ENCODE measurements at places on chromosomes 5 and 9.

GRCh38 chr9:101408374-101409078, 9.9 kb downstream of the ZNF189 start:
- DNase-seq = no peak

DNA sequence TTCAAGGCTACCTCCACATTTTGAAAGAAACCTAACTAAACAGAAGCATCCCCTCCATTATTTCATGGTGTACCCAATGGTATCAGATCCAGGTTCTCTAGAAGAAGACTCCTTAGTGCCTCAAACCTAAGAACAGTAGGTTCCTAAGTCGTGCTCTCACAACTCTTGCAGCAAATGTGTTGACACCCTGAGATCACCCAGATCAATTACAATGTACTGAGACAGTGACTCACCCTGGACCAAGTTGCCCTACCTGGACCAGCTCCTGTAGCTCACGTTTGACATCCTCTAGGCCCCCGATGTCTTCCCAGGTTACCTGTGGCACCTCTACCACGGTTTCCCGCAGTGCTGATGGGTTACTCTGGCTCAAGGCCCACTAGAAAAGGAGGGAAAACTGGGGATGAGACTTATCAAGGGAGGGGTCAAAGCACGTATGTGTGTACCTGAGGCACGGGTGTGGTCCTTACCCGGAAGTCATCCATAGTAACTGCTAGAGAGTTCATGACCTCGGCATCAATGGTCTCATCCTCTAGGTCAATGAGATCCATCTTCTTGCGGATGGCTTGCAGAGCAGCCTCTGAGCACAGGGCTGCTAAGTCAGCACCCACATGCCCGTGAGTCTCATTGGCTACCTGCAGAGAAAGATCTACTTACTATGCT, 11.7 kb downstream of the VCP start:
- DNase-seq = no peak

DNA sequence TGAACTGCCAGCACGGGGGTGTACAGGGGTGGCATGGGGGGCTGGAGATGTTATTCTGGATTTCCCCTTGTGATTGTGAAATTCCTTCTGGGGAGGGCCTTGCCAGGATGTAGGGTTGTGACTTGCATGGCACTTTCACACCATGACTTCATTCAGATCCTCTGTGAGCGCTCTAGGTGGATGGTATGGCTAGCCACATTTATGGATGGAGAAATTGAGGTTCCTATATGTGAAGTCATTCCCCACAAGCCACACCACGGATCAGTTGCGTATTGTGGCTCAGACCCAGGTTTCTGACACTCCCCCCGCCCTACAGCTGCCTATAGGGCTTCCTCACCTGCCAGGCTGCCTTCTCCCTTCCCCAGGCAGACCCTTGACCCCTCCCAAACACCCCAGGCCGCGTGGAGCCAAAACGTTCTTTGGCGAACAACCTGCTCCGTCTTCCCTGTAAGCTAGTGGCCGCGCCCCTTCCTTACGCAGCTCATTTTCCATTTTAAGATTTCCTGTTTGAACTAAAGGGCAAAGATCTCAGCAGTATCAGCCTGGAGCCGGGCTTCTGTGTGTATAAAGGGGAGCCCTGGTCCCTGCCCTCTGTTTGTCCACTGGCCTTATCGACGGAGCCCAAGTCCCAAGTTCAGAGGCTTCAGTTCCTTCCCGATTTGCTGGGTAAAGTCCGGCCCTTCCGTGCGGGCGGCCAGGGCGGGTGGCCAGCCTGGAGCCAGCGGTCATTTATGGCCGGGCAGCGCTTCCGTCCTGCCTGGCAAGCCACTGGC, 97.8 kb upstream of the KLF4 start:
- DNase-seq = no peak

GRCh38 chr5:2892466-2893000, 141.1 kb upstream of the IRX2 start:
- no peak for DNase-seq

DNA sequence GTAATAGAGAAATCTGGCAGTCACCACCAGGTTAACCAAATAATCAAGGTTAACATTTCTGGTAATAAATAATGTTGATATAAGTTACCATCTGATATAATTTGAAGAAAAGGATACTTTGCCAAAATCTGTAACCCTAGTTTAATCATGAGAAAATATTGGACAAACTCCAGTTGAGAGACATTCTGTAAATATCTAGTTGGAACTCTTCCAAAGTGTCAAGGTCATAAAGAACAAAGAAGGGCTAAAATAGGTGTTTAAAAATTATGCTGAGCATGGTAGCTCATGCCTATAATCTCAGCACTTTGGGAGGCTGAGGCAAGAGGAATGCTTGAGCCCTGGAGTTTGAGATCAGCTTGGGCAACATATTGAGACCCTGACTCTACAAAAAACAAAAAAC, 253.3 kb downstream of the MRPS30 start:
- no peak for DNase-seq

DNA sequence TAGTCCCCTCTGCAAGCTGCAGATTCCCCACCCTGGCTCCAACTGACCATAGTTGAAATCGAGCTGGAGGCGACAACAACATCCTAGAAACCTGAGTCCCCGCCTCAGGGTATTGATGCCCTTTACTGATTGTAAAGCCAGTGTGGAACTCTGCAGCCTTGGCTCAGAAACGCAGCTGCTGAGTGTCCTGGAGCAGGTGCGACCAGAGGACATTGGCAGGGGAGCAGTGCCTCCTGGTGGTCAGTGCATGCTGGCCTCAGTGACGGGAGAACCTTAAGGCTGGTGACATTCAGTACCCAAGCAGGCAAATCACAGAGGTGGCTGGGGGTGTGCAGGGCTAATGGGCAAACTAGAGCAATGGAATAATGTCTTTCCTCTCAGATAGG, 20.4 kb upstream of the ZNF354B start:
- peak; percentile 56 for DNase-seq

DNA sequence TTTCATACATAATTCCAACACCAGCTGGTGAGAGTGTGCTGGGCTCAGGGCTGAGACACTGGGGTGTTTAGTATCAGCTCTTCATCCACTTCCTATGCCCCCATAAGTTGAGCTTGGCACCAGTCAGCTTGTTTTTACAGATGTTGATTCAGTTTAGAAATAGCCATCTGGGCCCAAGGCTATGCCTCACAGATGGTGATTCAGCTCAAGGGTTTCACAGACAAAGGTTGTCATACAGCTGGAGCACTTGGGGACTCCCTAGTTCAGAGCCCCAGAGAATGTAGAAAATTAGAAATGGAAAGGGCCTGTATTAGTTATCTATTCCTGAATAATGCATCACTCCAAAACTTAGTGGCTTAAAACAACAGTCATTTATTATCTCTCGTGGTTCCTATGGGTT, 10.3 kb upstream of the CRHBP start:
- no peak for DNase-seq

DNA sequence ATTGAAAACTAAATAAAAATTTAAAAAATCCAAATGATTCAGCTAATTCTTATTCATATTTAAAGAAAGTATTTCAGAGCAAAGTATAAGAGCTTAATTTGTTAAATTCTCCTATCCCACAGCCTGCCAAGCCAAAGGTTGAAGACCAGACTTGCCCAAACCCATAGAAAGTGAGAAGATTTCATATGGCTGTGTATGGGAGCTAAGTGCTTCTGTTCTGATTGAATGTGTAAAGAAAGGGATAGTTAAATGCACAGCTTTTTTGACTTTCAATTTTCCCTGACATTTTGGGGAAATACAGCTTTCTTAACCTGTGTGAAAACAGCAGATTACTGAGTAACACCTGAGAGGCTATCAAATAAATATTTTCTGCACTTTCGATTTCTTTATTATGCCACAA, 125.0 kb upstream of the MTAP start:
- no peak for DNase-seq

DNA sequence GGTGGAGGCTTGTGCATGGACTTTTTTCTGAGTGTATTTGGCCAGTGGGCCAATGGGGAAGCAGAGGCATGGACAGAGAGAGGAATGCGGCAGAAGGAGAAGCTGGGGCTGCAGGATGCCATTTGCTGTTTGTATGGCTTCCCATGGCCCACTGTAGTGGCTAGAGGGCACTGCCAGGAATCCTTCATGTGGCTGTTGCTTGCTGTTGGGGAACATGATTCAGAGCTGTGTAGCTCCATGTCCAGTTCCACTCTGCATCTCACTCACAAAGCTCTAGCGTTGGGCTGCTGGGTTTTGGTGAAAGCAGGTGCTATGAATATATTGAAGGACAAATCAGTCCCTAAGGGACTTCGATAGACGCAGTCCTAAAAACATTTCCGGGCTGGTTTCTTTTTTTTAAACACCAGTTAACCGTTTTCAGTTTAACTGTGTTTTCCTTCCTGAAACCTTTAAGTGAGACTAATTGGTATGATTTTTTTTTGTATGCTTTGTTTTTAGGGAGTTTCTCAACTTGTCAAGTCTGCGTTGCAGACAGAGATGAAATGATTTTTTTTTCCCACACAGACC, 51.3 kb downstream of the SLC22A5 start:
- no peak for DNase-seq

GRCh38 chr9:109488351-109488750, 9.8 kb downstream of the PTPN3 start:
- DNase-seq = no peak

GRCh38 chr5:109619606-109620005, 70.1 kb upstream of the MAN2A1 start:
- DNase-seq = no peak

GRCh38 chr9:29144476-29144875, 1571.2 kb upstream of the C9orf72 start:
- no peak for DNase-seq

GRCh38 chr9:99130069-99130468, 25.2 kb downstream of the TGFBR1 start:
- no peak for DNase-seq

- peak; percentile 79 for DNase-seq
Observed at GRCh38 chr9:73683862-73684591, 532.4 kb downstream of the ANXA1 start.

DNA sequence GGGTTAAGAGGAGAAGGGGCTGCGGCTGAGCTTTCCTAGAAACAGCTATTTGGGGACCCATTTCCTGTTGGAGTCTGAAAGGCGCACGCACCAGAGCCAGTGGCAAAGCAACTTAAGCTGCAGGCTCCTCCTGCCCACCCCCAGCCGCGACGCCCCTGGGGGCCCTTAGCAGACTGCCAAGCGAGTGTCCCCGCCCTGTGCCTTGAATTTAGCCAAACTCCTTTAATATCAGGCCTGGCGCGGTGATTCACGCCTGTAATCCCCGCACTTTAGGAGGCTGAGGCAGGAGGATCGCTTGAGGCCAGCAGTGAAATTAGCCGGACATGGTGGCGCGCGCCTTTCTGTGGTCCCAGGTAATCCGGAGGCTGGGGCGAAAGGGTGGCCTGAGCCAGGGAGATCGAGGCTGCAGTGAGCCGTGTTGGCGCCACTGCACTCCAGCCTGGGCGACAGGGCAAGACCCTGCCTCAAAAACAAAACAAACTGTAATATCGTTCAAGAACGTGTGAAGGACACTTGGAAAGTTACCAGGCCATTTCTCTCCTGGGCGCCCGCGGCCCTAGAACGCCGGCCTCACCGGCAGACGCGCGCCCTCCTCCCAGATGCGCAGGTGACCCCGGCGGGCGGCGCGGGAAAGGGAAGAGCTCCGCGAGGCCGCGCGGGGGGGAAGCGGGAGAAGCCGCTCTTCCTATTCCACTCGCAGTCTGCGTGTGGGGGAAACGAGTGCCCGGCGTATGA, 1.0 kb upstream of the F2R start:
- no peak for DNase-seq

GRCh38 chr5:115661563-115661962, 35.7 kb upstream of the TMED7 start:
- DNase-seq = no peak

GRCh38 chr5:137954131-137954879, 65.0 kb downstream of the PKD2L2 start:
- DNase-seq = no peak

DNA sequence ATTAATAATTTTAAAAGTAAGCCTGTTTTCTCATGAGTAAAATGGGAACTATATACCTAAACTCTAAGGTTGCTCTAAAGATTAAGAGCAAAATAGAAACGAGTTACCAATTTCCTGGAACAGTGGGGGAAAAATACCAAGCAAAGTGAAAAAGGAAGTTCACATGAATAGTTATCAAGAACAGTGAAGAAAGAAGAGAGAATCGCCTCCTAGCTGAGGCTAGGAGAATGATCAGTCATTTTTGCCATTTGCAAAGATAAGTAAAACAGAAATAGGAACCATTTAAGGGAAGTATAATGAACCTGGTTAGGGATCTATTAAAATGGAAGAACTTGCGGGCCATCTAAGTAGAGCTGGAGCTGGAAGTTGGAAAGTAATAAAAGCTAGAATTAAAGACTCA, 50.7 kb downstream of the P4HA2 start:
- no peak for DNase-seq

DNA sequence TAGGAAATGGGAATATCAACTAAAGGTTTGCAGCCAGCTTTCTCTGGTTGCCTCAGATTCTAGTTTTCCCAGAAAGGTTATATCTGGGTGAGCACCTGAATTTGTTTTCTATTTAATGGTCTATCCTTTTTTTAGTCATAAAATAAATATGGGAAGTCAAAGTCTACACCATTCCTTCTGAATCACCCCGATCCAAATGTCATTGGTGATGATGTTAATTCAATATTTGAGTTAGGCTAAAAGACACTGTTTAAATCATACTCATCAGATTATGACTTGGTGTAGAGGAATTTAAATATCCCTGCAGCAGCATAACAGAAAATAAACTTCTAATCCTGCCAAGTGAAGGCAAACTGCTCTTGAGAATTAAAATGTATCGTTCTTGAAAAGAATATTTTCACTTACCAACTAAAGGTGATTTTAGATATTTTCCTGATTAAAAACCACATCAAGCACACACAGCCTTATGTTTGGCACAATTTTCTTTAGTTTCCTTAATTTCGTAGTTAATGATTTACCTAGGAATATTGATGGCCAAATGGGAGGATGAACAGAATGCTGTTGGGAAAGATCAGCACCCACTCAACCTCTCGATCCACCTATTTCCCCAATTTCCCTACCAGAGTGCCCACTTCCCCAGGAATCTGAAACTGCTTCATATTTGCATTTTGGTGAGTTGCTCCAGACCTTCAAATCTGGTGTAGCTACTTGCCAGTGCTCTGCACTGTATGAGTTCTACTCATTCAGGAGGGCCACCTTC, 103.1 kb upstream of the TSLP start:
- no peak for DNase-seq

DNA sequence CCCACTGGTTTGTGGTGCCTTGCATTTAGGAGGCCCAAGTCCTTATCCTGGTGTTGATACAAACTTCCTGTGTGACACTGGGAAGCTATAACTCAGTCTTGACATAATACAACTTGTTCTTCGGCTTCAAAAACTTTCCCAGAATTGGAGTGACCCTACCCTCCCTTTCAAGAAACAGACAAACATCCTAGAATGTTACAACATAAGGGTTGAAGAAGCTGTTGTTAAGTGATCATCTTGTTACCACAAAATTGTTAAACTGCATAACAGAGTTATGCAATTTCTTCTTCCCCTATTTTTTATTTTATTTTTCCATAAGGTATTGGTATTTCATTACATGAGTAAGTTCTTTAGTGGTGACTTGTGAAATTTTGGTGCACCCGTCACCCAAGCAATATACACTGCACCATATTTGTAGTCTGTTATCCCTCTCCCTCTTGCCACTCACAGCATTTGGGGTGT, 21.3 kb downstream of the TLR4 start:
- no peak for DNase-seq

- no peak for DNase-seq
Observed at GRCh38 chr9:98367371-98367900, 112.0 kb upstream of the TBC1D2 start.
